Activated T-helper 17 cell treated with anti-CD3 and anti-CD28 coated beads, Interleukin-2, amount 50 U/mL, for 72 hours (primary cell): ENCODE measurements at places on chromosomes 3 and 15. TPM values are rescaled to one million over a fixed set of nuclear protein-coding genes. Genes with fewer than 3 reads are reported as not detected.

ACTC1 gene
- not detected for total RNA-seq

DNA sequence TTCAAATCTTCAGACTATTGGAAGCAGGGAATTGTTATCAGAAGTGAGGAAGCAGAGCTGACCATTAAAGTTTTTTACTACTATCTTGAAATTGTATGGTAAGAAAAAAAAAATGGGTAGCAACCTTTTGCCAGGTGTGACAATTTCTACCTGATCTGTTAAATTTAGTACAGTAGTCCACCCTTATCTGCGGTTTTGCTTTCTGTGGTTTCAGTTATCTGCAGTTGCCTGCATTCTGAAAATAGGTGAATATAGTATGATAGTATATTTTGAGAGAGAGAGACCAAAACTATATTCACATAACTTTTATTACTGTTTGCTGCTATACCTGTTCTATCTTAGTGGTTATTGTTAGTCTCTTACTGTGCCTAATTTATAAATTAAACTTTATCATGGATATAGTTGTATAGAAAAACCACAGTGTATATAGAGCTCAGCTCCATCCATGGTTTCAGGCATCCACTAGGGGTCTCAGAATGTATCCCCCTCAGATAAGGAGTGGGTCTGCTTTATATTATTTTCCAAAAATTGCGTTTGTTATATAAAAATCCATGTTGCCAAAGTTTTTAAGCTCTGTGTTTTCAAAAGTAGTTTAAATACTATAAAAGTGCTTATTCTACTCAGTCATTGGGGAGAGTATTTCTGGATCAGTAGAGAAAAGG, 69.9 kb downstream of the PTPRG start:
- ATAC-seq, result no peak

FBXW12 gene
- total RNA-seq, result not detected

TPRG1 gene
- 6.0 TPM for total RNA-seq

- ATAC-seq, result peak; percentile 99
Measured at GRCh38 chr3:57983734-57984518, 24.3 kb upstream of the FLNB start.

- no peak for ATAC-seq
Measured at GRCh38 chr3:129878355-129878754, 15.2 kb downstream of the TMCC1 start.

WDR93 gene
- not detected for total RNA-seq

GRCh38 chr15:88061452-88061851, 195.1 kb downstream of the NTRK3 start:
- ATAC-seq, result no peak

HCLS1 gene
- 255 TPM for total RNA-seq

GRCh38 chr3:71684046-71684756, 41.0 kb downstream of the EIF4E3 start:
- no peak for ATAC-seq

C3orf20 gene
- 0.45 TPM for total RNA-seq

GOLGA8J gene
- total RNA-seq, result not detected

DNA sequence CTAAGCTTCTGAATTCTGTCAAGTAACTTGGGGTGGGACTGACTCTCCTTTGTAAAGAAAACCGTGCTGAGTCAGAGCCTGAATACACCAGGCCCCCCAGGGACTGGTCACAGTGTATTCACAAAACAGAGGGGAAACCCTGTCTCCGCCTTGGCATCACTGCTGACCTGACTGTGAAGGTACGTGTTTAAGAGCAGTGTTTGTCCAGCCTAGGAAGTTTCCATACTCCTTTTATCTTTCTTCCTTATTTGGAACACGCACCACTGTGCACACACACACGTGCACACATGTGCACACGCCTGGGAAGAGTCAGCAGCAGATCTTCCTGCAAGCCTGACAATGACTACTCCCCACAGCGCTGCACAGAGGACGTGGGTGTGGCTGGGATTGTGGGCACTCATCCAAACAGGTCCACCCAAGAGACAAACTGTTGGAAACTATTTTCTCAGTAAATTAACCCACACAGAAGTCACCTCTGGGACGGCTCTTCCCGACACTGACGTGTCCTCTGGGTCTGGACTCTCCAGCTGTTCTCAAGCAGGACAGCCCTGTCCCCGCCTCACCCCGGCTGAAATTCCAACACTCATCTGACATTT, 87.7 kb downstream of the ATP10A start:
- no peak for ATAC-seq

- ATAC-seq, result no peak
Measured at GRCh38 chr3:188240189-188240981, 86.4 kb downstream of the LPP start.

FSIP1 gene
- 0.34 TPM for total RNA-seq

SENP8 gene
- 0.82 TPM for total RNA-seq

CMTM8 gene
- 7.2 TPM for total RNA-seq

DNA sequence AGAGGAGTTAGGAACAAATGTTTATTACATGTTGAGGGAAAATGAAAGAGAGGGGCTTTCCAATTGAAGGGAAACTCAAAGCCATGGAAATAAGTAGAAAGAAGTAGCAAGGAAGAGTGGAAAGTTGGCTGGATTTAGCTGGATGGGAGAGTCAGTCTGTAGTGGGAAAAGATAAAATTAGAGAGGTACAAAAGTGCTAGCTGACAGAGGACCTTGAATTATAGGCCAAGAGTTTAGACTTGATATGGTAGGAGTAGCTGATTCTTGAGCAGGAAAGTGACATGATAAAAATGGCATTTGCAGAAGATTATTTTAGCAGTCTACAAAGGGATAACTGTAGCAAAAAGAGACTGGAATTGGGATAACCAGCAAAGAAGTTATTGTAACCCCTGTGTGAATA, 425.8 kb downstream of the ROBO1 start:
- ATAC-seq, result no peak

DNA sequence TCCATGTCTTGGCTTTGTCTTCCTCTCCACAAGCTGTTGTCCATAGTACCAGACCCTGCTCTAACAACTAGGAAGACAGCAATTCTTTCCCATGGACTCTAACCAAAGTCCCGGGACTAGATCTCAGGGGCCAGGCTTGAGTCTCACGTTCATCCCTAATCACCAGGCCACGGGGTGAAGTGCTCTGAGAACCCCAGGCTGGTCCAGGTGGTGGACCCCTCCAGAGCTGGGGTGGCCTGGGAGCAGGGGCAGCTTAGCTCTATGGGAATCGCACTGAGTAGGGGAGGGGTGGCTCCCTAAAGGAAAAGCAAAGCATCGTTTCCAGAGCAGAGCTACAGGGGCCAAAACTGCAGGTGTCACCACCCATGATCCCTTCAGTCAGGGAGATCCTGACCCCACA, 150.9 kb downstream of the TPRA1 start:
- no peak for ATAC-seq

GRCh38 chr3:47578691-47579632, at the start of gene CSPG5:
Gene CSPG5 (minus strand): TSS chr3:47578865. CDS start chr3:47578693, 172 bp downstream.
- ATAC-seq, result peak; percentile 61

GRCh38 chr3:52068055-52068571, 11.7 kb upstream of the DUSP7 start:
- ATAC-seq, result no peak

- no peak for ATAC-seq
Measured at GRCh38 chr15:26171266-26171665, 308.1 kb upstream of the ATP10A start.

DNA sequence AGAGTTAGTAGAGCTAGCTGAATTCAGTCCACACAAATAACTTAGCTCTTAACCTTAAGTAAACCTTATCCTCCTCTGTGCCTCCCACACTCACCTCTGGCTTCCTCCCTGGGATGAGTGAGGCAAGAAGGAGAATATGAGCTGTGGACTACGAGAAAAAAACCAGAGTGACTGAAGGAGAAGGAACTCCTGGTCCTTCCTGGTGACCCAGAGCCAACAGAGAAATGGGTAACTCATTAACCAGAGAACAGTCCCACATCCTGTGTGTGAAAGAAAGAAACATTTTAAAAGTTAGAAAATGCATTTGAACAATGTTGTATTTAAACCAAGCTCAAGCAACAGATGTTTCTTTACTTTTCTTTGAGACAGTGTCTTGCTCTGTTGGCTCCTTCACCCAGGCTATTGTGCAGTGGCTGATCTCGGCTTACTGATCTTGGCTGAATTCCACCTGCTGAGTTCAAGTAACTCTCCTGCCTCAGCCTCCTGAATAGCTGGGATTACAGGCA, 27.5 kb upstream of the FAM81A start:
- ATAC-seq, result no peak

GRCh38 chr15:68149059-68149458, 56.1 kb downstream of the CALML4 start:
- peak; percentile 52 for ATAC-seq

GRCh38 chr3:40690749-40691451, 166.1 kb downstream of the ZNF621 start:
- ATAC-seq, result no peak

- ATAC-seq, result no peak
Measured at GRCh38 chr3:47782446-47783308, 984 bp upstream of the SMARCC1 start.

DNA sequence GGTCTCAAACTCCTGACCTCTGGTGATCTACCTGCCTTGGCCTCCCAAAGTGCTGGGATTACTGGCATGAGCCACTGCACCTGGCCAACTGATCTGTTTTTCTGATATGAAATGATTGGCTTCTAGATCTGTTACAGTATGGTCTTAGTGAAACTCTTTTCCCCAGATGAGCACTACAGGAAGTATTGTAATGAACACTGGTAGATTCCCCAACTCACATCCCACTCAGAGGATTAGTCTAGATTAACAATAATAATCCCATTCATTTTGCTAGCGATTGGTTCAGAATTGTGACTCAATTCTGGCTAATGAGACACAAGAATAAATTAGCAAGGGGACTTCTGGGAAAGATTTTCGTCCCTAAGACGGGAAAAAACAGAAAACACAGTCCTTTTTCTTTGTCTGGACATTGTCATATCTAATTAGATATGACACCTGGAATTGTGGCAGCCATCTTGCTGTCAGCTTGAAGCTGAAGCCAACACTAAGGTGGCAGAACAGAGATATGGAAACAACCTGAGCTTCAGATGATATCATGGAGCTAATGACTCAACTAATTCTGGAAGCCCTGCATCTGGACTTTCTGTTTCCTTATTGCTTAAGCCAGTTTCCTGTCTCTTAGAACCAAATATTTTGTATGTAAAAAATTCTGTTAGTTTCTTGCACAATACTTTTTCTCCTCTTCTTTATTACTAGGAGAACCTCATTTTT, 17.4 kb upstream of the NPTN start:
- peak; percentile 94 for ATAC-seq

NRROS gene
- total RNA-seq, result 26.5 TPM

GRCh38 chr3:48405971-48406370, 23.9 kb downstream of the PLXNB1 start:
- ATAC-seq, result no peak

DNA sequence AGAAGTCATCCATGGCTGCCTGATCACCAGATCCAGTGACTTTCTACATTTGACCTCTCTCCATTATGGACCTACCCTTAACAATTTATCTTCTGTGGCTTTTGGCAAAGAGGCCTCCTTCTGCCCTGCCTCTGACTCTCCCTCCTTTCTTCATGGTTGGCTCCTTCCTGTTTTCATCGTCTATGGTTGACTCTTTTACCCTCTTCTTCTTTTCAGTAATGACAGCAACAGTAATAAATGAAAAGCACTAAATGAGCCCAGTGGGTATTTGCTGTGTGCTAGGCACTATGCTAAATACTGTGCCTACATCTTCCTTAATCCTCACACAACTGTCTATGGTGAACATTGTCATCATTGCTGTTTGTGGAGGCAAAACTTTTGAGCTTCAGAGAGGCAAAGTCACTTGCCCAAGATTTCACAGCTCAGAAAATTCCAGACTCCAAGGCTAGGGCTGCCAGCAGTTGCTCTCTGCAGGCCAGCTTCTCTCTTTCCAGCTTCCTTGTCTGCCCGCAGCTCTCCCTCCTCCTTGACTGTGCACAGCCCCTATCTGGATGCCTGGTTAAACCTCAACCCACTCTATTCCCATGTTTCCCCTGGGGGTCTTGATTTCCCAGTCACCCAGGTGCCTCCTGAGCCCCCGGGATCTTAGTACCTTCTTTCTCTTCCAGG, 24.6 kb downstream of the ITPR1 start:
- ATAC-seq, result peak; percentile 52

DNA sequence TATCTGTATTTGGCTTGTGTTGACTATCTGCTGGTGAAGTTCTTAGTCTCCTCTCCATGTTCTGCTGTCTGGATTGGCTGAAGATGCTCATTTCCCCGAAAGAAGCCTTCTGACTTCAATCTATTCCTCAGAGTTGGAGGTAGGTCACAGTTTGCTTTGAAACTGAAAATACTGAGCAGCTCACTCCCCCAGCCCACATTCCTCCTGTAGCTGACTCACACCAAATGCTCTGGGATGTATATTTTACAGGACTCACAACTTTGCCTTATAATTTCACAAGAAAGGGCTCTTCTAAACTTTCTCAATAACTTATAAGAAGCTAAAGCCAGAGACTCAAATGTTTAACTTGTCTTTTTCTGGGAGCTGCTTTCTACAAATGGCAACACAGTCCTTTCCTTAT, 36.3 kb upstream of the SNX4 start:
- peak; percentile 81 for ATAC-seq

MUC20 gene
- 3.8 TPM for total RNA-seq

DNA sequence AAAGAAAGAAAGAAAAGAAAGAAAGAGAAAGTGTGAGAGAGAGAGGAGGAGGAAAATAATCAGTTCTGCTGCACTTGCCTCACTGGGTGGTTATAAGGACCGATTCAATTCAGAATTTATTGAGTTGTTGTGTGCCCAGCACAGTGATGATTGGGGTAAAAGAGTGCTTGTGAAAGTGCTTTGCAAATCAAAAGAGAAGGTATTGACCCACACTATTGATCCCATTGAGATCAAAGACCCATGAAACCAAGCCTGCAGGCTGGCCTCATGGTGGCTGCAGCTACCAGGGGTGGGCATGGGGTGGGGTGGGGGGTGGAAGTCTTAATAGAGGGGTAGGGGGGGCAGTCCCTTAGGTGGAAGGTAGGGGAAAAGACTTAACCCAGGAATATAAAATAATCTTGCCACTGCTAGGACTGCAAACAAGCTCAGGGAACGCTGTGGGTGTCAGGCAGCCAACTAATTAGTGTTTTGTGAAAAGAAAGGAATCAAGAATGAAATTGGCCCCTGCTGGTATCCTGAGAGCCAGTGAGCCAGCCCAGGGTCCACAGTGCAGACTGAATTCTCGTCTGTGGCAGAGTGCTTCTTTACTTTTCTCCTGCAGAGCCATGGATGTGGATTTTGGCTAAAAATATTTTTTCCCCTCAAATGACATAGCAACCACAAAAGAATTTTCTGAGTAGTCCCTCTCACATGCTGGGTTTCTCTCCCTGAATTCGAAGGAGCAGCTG, 34.2 kb downstream of the CLEC3B start:
- ATAC-seq, result no peak

POPDC2 gene
- 4.7 TPM for total RNA-seq

GRCh38 chr3:166484470-166484869, 647.2 kb upstream of the BCHE start:
- no peak for ATAC-seq

DNA sequence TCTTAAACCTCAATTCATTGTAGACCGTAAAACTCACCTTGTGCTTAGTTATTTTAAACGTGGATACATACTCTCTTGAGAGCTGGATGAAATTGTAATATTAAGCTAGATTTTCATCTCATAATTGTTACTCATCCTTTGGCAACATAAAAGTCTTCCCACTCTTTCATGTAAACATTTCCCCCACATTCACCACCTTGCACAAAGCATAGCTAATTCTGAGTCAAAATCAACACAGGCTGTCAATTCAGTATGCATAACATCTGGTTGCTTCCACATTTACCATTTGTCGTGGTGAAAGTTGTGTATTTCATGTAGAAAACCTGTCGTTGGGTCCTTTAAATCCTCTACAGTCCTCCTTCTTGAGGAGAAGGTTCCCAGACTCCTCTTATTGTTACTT, 524.6 kb downstream of the OTOL1 start:
- ATAC-seq, result no peak
